ENCODE measurements at places on chromosomes 3 and 15.

DNA sequence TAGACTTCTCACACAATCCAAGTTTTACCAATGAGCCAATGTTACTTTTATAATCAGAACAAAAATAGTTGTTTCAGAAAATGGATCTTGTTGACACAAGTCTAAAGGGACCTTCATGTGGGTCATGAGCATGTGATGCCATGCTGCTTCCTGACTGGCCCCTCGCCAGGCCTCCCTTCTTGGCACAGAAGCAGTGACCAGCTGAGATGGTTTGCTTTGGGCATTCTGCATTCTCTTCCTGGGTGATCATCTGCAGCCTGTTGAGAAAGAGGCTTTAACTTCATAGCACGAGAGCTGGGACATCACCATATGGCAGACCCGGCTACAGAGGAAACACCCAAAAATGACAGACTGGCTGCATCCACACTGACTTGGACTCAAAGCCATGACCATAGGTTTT lies 45.7 kb downstream of the TGM4 start:
- ATAC-seq = no peak

DNA sequence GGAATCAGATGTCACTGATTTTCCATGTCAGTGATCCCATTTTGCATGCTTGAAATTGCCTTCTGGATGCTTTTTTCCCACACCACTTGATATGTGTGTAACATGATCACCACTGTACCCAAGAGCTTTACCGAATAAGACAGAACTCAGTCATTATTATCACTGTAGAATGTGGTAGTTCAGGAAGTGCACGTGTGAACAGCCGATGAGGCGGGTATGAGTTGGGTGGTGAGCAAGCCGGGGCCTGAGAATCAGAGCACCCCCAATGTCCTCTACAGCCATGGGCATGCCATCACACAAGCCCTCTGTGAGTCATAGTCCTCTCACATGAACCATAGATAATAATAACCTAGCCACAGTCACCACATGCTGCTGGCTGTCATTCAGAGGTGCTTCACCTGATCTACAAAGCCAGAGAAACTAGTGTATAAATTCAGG lies 470.8 kb downstream of the SOX2 start:
- ATAC-seq = no peak

GRCh38 chr3:61688307-61688984 lies 127.1 kb downstream of the PTPRG start:
- ATAC-seq = no peak

DNA sequence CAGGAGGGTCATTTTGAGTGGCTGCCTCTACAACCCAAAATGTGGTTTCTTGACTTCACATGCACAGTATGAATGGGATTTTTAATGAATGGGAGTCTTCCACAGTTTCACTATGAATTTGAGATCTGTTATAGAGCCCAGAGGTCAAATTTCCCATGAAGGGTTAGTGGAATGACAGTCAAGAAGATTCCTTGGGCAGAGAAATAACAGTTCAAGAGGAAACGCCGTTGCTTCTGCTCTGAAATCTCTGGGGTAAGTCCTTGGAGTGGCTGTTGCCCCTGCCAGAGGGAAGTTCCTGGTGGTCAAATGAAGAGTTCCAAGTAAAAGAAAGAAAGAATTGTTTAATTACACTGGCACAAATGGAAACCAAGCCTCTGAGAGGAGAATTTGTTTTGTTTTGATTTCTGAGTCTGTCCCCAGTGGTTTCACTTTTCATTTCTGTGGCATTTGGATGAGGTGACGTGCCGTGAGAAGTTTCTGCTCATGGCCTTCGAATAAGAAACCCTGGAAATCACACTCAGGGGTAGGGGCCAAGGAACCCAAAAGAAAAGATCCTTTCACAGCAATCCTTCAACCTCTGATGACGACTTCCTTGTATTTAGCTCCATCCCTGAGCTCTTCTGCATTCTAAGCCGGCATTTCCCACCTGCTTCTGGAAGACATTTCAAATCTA lies 77.5 kb upstream of the IL12A start:
- ATAC-seq = no peak

DNA sequence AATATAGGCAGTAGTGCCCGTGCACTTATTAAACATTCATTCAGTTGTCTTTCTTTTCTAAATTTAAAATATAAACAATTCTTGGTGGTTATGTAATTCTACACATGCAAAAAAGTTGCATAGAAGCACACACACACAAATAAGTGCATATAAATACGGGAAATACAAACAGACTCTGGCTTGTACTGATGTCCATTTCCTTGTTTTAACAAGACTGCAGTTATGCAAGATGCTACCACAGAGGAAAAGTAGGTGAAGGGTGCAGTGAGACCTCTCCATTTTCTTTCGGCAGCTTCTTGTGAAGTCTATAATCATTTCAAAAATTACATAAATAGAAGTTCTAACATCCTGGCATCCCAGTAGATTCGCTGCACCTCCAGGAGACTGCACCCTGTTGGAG lies 130.6 kb upstream of the BCL6 start:
- ATAC-seq = no peak

DNA sequence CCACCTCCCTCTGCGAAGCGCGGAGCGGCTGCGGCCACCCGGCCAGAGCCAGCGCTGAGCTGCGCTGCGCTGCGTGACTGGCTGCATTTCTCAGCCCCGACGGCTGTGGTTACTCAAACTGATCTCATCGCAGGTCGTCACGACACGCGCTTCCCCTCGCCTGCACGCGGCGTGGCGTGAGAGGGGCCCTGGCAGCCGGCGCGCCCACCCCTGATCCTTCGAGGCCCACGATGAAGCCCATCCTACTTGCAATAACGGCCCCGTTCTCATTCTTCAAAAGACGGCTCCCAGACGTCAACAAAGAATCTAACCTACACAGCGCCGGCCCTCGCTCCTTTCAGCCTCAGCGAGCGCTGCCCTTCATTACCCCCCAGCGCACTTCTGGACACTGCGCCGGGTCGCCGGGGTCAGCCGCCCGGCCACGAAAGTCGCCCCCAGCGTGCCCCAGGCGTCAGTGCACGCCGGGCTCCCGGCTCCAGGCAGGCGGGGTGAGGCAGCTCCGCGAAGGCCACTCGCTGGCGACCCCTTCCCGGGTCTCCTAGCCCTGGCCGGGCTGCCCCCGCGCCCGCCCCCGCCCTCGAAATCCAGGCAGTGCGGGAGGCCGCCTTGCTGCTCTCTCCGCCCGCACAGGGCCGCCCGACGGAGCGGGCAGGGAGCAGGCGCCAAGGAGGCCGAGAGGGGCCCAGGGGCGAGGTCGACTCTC lies 9.9 kb upstream of the LEKR1 start:
- peak; percentile 48 for ATAC-seq

DNA sequence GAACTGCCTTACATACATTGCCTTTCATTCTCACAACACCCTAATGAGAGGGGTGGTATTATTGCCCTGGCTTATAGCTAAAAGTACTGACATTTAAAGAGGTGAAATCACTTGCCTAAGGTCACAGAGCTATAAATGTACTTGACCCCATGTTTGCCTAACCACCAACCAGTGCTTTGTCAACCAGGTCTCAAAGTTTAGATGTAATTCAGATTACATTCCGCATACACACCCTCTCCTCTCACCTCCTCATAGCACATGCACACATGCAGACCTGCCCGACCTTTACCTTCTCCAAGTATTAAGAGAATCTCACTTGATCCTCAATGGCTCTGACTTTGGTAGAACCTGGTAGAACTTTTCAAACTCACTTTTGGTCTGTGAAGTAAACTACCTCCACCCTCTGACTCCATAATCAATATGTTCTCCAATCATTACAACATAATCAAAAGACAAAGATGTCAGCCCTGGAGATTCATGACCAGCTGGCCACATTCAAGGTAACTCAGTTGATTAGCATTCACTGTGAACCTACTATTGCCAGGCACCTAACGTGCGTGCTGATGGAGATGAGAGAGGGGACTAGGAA lies 63.2 kb upstream of the HES1 start:
- ATAC-seq = no peak

- no peak for ATAC-seq
Observed at GRCh38 chr3:9932535-9932842, 1.1 kb upstream of the CRELD1 start.

DNA sequence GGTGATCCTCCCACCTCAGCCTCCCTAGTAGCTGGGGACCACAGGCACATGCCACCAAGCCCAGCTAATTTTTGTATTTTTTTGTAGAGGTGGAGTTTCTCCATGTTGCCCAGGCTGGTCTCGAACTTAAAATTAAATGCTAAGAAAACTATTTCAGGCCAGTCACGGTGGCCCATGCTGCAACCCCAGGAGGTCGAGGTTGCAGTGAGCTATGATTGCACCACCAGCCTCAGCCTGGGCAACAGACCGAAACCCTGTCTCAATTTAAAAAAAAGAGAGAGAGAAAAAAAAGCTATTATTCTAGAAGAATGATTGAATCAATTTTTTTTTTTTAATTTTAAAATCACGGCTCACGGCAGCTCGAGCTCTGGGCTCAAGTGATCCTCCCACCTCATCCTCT lies 4.7 kb downstream of the SLC51A start:
- no peak for ATAC-seq

DNA sequence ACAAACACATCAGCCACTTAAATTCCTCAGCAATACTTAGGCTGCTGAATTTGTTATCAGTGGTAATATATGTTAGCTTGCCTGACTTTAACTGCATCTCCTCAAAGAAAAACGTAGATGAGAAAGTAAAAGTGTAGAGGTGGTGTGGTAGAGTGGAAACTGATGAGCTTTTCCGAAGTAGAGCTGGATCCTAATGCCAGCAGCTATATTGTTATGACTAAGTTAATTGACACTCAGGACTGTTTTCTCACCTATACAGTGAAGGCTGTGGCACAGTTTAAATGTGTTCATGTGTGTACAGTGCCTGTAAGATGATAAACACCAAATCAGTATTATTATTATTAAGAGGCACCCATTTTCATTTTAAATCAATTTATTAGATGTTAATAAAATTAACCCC lies 174.9 kb downstream of the TNIK start:
- ATAC-seq = no peak

DNA sequence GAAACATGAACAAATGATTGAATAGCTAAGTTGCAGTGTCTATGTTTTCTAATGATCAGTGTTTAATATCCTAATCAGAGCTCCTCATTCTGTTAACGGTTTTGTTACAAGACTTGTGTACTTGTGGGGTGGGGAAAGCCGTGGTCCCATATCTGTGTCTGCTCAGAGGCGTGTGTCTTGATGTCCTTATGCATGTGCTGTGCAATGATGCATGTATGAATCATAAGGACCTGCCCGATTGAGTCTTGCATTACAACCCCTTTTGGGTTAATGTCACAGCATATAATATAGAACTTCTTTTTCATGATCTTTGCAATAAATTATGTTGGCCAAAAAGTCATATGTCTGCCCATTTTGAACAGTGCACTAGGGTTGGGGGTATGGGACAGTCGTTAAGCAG lies 233.4 kb downstream of the ITPR1 start:
- ATAC-seq = no peak

DNA sequence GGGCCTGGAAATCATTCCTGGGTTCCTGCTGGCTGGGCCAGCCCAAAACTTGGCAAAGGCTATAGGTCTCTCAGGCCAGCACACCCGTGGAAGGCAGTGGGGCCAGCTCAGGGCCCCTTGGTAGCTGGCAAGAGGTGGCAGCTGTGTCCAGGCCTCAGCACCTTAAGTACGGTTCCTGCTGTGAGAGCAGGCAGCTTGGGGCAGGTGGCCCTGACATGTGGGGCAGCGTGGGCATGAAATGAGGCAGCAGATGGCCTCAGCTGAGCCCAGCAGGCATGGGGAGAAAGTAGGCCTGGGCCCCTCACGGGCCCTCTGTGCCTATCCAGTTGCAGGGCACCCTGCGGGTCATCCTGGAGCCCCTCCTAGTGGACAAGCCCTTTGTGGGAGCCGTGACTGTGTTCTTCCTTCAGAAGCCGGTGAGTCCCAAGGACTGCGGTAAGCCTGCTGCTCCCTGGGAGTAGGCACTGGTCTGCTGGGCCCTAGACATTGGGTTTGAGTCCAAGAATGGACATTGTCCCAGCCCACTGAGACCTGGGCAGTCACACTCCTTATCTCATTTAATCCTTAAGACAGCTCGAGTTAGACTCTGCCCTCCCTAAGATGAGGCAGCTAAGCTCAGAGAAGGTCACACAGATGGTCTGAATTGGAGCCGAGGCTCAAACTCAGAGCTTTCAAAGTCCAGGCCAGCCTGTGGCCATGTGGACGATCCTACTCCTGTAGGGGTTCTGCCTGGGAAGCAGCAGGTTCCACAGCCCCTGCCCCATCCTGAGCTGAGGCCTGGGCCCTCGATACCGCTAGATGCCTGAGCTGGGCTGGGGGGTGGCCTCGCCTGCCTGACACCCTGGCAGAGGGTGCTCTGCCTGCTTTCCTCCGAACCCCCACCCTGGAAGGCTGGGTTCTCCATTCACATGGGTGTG lies 25.5 kb downstream of the ESYT3 start:
- 0 out of 3 replicates have a peak, but pooled peaks have one; percentile 17 for ATAC-seq

DNA sequence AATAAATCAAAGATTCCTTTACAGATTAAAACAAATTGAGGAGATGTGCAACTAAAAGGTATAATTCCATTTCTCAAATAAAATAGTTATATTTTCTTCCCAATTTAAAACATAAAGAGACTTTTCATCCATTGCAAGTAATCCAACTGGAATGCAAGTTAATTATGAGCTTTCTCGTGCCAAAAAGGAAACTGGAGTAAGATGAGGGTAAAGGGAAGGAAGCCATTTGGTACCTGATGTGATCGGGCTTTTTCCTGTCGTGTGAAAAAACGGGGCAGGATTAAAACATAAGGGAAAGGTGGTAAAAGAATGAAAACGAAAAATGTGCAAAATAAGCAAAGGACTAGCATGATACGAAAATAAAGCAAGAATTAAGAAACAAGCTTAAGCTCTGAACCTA lies 41.8 kb upstream of the XXYLT1 start:
- no peak for ATAC-seq

DNA sequence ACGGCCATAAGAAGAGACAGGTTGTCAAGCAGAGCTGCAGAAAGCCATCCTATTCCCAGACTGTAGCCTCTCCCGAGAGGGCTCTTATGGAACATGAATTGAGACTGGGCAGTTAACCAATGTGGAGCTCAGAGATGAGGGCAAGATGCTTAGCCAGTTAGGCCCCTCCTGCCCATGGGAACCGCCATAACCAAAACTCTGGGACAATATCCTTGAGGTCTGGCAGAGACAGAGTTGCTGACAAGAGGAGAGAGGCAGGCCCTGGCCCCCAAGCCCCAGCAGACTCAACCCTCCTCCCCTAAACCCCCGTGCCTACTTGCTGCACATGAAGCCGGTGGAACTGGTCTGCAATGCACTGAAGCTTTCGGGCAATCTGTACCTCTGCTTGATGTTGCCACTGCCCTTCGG lies 4.8 kb downstream of the BMF start:
- ATAC-seq = peak; percentile 27
